ENCODE measurements at places on chromosomes 2 and 18.
A peak's percentile ranks its signal among the peaks of the same experiment; 100 is the strongest.

GRCh38 chr2:215607766-215608165 lies 171.9 kb upstream of the FN1 start:
- no peak for DNase-seq
- H3K36me3 ChIP-seq, result no peaks in the 10 kb centered on the region
- H3K4me3 ChIP-seq, result no peak overlapping the region
- H3K4me1 ChIP-seq, result no peaks in the 10 kb centered on the region
- no peaks in the 10 kb centered on the region for H3K27me3 ChIP-seq
- H3K27ac ChIP-seq, result no peak overlapping the region

GRCh38 chr18:32701313-32701712 lies 71.5 kb downstream of the KLHL14 start:
- H3K4me3 ChIP-seq, result no peak overlapping the region
- no peak overlapping the region for H3K27ac ChIP-seq
- H3K27me3 ChIP-seq, result no peaks in the 10 kb centered on the region
- H3K36me3 ChIP-seq, result no peaks in the 10 kb centered on the region
- no peak for DNase-seq

DNA sequence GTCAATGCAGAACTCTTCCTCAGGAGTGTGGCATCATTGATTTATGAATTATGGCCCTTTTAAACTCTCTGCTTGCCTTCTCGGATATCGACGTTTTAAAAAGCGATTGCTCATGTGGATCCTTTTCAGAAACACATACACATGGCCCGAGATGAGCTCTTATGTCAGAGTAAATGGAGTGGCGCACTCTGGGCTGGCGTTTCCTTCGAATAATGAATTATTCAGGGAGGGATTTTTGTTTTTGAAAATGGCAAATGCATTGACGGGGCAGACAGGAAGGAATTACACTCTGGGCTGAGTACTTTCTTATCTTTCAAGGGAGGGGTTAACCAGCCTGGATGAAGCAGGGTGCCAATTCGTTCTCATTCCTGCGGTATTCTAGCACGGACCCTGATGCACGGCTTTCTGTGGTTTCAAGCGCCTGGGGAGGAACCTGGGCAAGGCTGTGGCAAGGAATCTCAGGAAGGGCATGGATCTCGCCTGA lies 142.7 kb downstream of the PRKCE start:
- peaks cover 9% of the 10 kb centered on the region for H3K4me1 ChIP-seq
- H3K27ac ChIP-seq, result peak overlapping the region; percentile 54
- no peaks in the 10 kb centered on the region for H3K36me3 ChIP-seq
- no peaks in the 10 kb centered on the region for H3K27me3 ChIP-seq

DNA sequence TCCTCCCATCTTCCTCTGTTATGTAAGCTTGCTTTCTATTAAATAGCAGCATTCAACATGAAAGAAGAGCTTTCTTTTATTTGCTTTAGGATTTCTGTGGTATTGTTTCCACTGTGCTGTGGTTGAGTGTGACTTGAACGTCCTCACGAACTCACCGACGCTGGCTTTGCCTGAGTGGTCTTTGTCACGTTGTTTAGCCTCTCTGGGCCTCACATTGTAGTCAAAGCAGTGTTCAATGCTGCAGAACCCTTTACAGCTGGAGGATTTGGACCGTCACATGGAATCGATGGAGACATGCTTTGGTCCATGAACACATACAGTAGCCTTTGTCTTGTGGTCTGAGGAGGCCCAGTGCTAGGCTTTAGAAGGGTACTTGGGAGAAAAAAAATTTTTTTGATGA lies 66.3 kb downstream of the TANC1 start:
- H3K36me3 ChIP-seq, result no peaks in the 10 kb centered on the region
- peaks cover 12% of the 10 kb centered on the region for H3K4me1 ChIP-seq
- no peak overlapping the region for H3K27ac ChIP-seq
- no peaks in the 10 kb centered on the region for H3K27me3 ChIP-seq
- H3K4me3 ChIP-seq, result no peak overlapping the region

DNA sequence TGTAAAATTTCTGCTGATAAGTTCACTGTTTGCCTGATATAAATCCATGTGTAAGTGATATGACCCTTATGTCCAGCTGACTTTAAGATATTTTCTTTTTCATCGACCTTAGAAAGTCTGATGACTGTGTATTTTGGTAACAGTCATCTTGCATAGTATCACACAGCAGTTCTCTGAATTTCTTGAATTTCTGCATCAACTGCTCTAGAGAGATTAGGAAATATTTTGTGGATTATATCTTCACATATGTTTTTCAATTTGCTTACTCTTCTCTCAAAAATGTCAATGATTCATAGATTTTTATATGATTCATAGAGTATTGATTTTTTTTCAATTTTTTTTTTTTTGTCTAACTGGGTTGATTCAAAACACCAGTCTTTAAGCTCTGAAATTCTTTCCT lies 945.3 kb downstream of the TRIB2 start:
- no peak overlapping the region for H3K4me3 ChIP-seq
- DNase-seq, result no peak
- H3K4me1 ChIP-seq, result no peaks in the 10 kb centered on the region

DNA sequence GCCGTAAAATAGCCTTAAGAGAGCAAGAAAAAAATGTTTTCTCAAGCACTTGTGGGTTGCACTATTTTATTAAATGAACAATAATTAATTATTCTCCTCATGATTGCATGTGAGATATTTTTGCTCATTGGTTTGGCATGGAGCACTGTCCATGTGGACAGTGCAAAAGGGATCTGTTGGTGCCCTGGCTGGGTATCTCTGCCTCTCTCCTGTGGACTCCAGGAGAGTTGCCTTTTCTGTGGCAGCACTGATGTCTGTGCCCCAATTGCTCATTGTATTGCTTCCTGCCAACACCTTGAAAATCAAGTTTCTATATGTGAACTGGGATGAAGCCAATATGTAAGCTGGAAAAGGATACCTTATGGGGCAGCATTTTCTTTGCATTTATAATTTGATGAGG lies 131.7 kb downstream of the SETBP1 start:
- no peak overlapping the region for H3K4me3 ChIP-seq
- no peaks in the 10 kb centered on the region for H3K27me3 ChIP-seq
- DNase-seq, result no peak
- H3K4me1 ChIP-seq, result no peaks in the 10 kb centered on the region

DNA sequence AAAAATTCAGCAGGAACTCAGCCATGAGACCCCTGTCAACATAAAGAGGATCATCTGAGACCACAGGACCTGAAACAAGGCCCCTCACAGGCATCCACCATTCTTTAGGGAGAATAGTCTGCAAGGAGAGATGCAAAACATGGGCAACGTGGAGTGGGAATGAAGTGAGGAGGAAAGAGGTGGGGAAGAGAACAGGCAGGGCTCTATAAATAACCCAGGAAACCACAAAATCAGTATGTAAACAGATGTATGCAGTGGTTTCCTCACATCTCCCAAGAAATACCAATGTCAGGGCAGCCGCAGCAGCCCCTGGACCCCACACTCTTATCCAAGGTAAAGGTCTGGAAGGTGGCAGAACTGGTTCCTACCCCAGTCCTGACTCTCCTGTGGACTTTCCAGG lies 168.5 kb downstream of the EN1 start:
- no peaks in the 10 kb centered on the region for H3K36me3 ChIP-seq
- no peak overlapping the region for H3K4me3 ChIP-seq
- DNase-seq, result no peak
- no peaks in the 10 kb centered on the region for H3K4me1 ChIP-seq

DNA sequence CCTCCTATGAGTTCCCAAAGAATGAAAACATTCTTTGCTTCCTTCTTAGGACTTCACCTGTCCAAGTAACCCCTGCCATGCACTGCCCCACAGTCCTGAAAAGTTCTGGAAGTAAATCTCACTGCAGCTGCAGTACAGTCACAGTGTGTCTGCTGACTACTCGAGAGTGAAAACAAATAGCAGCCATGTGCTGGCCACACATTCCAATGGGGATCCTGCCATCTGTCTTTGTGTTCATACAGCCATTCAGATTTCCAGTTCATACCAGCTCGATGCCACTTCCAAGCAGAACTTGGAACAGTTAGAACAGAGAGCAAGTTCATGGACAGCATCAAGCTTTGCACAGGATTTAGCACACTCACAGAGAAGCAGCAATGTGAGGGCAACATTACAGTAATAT lies 629.9 kb upstream of the ACVR2A start:
- no peaks in the 10 kb centered on the region for H3K36me3 ChIP-seq
- H3K27ac ChIP-seq, result no peak overlapping the region
- no peak overlapping the region for H3K4me3 ChIP-seq
- H3K4me1 ChIP-seq, result no peaks in the 10 kb centered on the region
- no peak for DNase-seq

DNA sequence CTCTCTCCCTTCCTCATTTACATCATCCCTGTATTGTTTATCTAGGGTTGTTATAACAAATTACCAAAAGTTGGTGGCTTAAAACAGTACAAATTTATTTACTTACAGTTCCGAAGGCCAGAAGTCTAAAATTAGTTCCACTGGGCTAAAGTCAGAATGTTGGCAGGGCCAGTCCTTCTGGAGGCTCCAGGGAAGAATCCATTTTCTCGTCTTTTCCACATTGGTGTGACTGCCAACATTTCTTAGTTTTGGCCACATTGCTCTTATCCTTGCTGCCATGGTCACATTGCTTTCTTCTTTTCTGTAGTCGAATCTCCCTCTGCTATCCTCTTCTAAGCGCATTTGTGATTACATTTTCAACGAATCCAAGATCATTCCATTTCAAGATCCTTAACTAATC lies 34.7 kb downstream of the ICOS start:
- no peak overlapping the region for H3K4me3 ChIP-seq
- DNase-seq, result no peak
- H3K27ac ChIP-seq, result no peak overlapping the region

DNA sequence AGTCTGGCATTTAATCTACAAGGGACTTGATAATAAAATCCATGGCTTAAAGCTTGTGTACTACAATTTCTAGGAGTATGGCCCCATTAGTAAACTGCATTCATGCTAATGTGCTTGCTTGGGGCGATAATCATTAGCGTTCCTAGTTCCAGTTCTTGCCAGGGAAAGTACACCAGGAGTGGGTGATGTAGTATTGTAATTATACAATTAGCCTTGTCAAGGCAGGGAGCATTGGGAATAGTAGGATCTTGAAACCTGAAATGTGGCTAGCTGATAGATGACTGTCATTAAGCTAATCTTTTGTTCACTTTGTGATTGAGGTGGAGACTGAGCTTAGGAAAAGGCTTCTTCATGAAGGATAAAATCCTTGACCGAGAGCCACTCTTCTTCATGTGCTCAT lies 989.2 kb downstream of the CPS1 start:
- no peak for DNase-seq
- no peak overlapping the region for H3K4me3 ChIP-seq
- no peaks in the 10 kb centered on the region for H3K4me1 ChIP-seq
- H3K36me3 ChIP-seq, result no peaks in the 10 kb centered on the region
- H3K27ac ChIP-seq, result no peak overlapping the region
- H3K27me3 ChIP-seq, result no peaks in the 10 kb centered on the region

GRCh38 chr2:151826737-151827157 lies 1.5 kb downstream of the ARL5A start:
- no peak for DNase-seq
- peak overlapping the region; percentile 88 for H3K27ac ChIP-seq

DNA sequence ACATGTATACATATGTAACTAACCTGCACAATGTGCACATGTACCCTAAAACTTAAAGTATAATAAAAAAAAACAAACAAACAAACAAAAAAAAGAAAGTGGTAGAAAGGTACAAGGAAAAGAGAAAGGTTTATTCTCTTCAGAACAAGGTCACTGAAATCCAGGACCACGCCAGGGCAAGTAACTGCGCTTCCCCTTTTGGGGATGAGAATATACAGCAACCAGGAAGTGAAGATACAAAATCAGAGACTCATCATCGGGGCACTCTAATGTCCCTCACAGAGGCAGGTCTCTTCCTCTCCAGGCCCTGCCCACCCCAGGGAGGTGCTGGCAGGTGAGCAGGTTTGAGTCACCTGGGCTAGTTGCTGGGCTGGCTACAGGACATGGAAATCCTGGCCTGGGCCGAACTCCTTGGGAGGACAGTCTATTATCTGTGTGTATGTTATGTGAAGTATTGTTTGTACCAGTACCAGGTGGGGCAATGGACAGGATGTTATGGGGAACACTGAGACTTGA lies 100.4 kb upstream of the GPR45 start:
- H3K36me3 ChIP-seq, result no peaks in the 10 kb centered on the region
- no peak overlapping the region for H3K4me3 ChIP-seq
- H3K27me3 ChIP-seq, result no peaks in the 10 kb centered on the region
- no peak overlapping the region for H3K27ac ChIP-seq
- H3K4me1 ChIP-seq, result peaks cover 11% of the 10 kb centered on the region

GRCh38 chr18:79218605-79219190 lies 149.5 kb downstream of the ATP9B start:
- no peaks in the 10 kb centered on the region for H3K36me3 ChIP-seq
- H3K27me3 ChIP-seq, result no peaks in the 10 kb centered on the region
- no peak overlapping the region for H3K27ac ChIP-seq
- DNase-seq, result no peak
- H3K4me1 ChIP-seq, result no peaks in the 10 kb centered on the region

DNA sequence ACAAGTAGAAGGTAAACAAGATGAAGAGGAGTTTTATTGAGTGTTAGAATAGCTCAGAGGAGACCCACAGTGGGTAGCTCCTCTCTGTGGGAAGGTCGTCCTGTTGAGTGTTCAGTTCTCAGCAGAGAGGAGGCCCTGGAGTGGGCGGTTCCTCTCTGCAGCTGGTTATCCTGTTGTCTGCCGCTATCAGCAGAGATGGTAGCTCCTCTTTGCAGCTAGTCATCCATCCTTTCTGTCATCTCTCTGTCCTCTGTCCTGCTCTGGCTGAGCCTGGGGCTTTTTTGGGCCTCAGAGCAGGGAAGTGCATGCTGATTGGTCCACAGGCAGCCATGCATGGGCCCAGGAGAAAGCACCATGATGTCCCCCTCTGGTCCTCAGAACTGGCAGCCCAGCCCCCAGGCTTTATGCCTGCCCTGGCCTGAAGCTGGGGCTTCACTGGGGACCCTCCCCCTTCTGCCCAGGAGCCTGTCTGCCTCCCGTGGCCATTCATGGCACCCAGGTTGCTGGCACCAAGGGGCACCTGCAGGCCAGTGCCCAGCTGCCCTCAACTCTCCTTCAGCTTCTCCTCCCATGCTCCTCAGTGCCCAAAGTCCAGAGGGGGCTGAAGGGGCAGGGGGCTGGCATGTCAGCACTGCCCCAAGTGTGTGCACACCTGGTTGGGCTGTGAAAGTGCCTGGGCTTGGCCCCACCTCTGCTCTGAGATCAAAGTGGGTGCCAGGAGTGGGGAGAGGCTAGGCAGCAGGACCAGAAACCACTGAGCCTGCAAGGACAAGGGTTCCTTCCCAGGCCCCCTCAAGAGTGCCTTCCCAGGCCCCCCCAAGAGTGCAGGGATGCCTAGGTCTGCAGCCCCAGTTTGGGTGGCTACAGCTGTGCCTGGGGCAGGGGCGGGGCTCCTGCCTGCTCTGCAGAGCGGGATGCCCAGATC lies 98.7 kb downstream of the TWIST2 start:
- H3K4me3 ChIP-seq, result no peak overlapping the region
- H3K36me3 ChIP-seq, result no peaks in the 10 kb centered on the region
- H3K4me1 ChIP-seq, result no peaks in the 10 kb centered on the region
- no peak overlapping the region for H3K27ac ChIP-seq

Data from uterus (tissue), 4 donors.